Mucosa of gallbladder (tissue), 1 donor: ENCODE measurements at places on chromosomes 7 and 10. TPM values are rescaled to one million over a fixed set of nuclear protein-coding genes. Genes with fewer than 3 reads are reported as not detected.

Gene OGDHL
- 5.3 TPM for total RNA-seq

Gene EVX1
- total RNA-seq: not detected

Gene ACSL5
- total RNA-seq: 34.1 TPM

Gene AKR1D1
- total RNA-seq: 0.37 TPM

Gene HIPK2
- total RNA-seq: 49.0 TPM

Gene GIMAP6
- total RNA-seq: 20.5 TPM

Gene TAS2R3
- 1.5 TPM for total RNA-seq

Gene CFAP70
- 3.6 TPM for total RNA-seq

Gene TMEM229A
- 0.66 TPM for total RNA-seq

Gene MLXIPL
- total RNA-seq: 117 TPM

Gene CCDC172
- not detected for total RNA-seq

Gene DOCK1
- total RNA-seq: 44.9 TPM

Gene HOXA10
- 0.12 TPM for total RNA-seq

Gene DYNC1I1
- total RNA-seq: 2.7 TPM

Gene GPR22
- total RNA-seq: not detected

Gene LRMDA
- total RNA-seq: 17.1 TPM

Gene ASAH2
- 2.8 TPM for total RNA-seq

Gene ZNF488
- 1.8 TPM for total RNA-seq

Gene IFIT1B
- not detected for total RNA-seq

Gene LLCFC1
- total RNA-seq: not detected

Gene MYH16
- 0.32 TPM for total RNA-seq

Gene SFRP4
- 0.43 TPM for total RNA-seq

Gene ZCCHC24
- total RNA-seq: 36.7 TPM

Gene MYOF
- 99.3 TPM for total RNA-seq

Gene GPER1
- total RNA-seq: 4.7 TPM

Gene CNOT4
- total RNA-seq: 25.7 TPM

Gene ZNF727
- total RNA-seq: 4.0 TPM

Gene ZEB1
- 52.5 TPM for total RNA-seq

Gene PIK3AP1
- total RNA-seq: 68.2 TPM

Gene SYT15
- 1.4 TPM for total RNA-seq

Gene ZNF438
- total RNA-seq: 7.8 TPM

Gene LMTK2
- total RNA-seq: 31.2 TPM

Gene CDNF
- 0.98 TPM for total RNA-seq

Gene PNLIP
- 5.4 TPM for total RNA-seq

Gene HOXA13
- total RNA-seq: 0.06 TPM

Gene PRTFDC1
- 12.0 TPM for total RNA-seq

Gene VWDE
- total RNA-seq: 1.7 TPM

Gene PLAU
- total RNA-seq: 15.5 TPM

Gene FBXL15
- 29.3 TPM for total RNA-seq

Gene RAPGEF5
- 53.4 TPM for total RNA-seq

Gene PODXL
- 32.5 TPM for total RNA-seq

Gene FAM20C
- total RNA-seq: 99.2 TPM

Gene ANKRD2
- total RNA-seq: 2.3 TPM
